Thoracic aorta (tissue), 2 donors: ENCODE measurements at places on chromosomes 12 and 14. TPM values are rescaled to one million over a fixed set of nuclear protein-coding genes. Genes with fewer than 3 reads are reported as not detected.

Gene DICER1
- 56.3 TPM for total RNA-seq

DNA sequence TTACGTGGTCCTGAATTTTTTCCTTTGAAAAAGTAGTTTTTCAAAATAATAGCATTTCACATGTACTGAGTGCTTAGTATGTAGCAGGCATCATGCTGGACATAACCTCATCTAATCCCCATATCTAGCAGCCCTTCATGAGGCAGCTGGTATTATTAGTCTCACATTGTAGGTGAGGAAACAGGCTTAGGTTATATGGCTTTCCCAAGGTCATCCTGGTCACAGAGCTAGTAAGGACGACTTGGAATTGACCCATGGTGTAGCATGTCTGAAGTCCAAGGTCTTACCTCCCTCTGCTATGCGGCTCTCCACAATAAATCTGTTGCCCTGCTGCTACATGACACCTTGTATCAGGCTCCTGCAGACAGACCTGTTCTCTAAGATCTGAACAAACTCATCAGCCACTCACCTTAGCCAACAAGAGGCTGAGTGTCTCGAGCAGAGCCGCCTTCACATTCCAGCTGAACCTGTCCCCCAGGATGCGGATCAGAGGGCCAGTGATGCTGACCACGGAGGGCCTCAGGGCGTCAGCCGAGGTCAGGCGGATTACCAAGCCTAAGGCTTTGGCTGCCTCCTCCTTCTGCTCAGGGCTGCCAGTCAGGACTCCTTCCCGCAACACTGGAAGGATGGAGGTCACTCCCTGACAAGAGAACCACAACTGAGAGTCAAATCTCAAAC is 19.7 kb upstream of the RAB35 start:
- DNase-seq = no peak

DNA sequence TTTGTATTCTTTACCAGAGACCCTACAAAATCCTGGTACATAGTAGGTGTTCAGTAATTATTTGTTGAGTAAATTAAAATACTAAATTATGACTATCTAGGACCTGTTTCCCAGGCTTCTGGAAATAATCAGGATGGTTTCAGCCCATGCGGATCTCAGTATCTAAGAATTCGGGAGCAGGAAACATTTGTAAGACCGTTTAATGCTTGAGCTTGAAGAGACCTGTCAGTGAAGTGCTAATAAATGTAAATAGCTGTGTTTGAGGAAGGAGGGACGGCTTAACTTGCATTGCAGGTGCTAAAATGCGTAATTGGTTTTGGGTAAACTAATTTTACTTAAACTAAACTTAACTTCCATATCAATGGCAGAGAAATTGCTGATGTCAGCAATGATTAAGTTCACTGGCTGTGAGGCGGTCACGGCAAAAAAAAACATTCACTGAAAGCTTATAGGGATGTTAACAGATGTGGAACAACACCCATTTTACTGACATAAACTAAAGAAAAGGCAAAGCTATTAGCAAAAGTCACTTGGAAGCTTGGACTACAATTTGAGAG is 28.6 kb upstream of the AEBP2 start:
- no peak for DNase-seq

GRCh38 chr14:84646786-84647500 is 883.0 kb upstream of the FLRT2 start:
- no peak for DNase-seq

DNA sequence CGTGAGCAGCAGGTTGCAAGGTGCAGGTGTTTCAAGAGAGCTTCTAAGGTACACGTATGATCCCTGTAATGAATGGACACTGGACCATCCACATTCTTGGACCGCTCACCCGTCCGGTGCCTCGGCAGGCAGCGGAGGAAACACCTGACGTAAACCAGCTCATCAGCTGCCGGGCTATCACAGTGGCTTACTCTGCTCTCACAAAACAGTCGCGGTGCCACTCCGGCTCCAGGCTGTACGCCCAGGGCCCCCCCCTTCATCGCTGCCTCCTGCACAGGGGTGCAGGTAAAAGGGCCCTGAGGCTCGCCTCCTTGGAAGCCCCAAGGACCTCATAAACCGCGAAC is 436 bp downstream of the VPS33A start:
- DNase-seq = no peak

DNA sequence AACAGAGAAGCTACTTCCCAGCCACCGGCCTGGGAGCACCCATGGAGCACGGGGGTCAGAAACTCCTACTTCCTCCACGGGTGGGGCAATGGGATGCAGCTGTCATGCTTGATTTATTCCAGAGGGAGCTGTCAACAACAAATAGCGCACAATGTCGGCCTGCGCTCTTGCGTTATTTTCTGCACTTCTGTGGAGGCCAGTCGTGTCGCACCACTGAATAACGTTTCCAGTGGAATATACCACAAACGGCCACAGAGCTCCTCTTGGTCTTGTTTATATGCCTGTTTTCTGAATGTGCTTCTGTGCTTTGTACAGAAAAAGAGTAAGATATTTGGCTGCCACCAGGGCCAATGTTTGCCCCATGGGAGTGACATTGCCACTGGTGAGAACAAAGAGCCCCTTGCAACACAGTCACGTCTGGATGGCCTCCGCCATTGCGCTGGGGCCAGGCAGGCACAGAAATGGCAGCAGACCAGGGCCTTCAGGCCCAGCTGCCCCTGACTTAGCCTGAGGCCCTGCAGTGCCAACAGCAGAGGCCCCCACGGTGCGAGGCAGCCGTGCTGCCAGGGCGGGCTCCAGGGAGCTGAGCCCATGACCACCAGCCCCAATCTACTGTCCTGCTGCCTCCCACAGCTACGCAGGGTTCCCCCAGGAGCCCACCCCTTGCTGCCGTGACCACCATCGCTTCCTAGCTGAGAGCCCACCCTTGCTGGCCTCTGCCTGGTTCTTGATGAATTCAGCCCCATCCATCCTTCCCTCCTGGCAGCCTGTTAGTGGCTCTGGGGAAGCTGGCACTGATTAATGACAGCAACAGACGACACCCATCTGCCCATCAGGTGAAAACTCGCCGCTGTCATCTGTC is 28.9 kb upstream of the TMEM179 start:
- DNase-seq = no peak

DNA sequence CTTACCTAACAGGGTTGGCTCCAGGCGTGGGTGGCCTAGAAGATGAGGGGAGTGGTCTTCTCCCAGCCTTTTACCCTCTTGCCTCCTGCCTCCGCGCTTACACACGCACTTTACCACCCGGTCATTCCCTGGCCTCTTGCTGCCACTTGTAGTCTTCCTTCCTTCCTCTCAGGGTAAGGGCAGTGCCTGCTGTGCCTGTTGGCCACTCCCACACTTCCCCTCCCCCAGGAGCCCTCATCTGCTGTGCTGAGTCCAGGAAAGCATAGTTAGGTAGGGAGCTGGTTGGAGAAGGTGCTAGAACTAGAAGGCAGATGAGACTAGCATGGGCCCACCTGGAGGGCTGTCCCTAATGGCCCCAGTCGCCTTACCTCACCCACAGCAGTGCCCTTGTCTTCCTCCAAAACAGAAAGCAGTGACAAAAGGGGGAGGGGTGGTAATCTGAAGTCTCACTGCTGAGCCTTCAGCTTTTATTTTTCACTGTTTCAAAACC is 54.3 kb upstream of the SRSF5 start:
- DNase-seq = no peak

Gene TMTC1
- 160 TPM for total RNA-seq

Gene FLRT2
- total RNA-seq = 45.4 TPM

- DNase-seq = no peak
Measured at GRCh38 chr14:24847568-24848095, 202.3 kb downstream of the STXBP6 start.

DNA sequence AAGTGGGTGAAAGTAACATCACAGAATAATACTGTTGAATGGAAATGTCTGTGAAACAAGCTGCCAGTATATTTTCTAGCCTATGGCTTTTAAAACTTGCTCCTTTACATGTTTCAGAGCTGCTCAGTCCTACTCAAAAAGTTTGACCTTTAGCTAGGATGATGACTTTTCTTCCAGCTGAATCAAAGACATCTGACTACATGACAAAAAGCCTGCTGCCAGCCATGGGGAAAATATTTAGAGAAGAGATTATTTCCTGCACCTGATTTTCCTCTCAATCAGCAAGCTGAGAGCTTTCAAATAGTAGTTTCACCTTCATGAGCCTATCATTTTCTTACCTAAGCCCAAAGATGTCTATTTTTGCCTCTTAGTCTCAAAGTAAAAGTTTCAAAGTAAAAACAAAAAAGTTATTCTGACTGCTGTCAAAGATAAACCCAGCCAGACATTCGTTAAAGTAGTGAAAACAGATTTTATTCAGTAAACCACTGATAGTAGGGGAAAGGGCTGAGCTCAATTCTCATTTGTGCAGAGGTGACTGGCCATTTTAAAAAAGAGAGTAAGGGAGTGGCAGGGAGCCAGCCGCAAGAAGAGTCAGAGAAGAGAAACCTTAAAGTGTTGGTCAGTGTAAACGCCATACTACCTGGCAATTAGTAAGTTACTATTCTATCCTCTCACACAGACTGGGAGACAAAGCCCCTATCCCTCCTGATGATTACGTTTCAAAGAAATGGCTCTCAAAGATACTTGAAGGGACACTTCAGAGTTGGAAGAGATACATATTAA is 2.2 kb downstream of the ATP6V1D start:
- no peak for DNase-seq

DNA sequence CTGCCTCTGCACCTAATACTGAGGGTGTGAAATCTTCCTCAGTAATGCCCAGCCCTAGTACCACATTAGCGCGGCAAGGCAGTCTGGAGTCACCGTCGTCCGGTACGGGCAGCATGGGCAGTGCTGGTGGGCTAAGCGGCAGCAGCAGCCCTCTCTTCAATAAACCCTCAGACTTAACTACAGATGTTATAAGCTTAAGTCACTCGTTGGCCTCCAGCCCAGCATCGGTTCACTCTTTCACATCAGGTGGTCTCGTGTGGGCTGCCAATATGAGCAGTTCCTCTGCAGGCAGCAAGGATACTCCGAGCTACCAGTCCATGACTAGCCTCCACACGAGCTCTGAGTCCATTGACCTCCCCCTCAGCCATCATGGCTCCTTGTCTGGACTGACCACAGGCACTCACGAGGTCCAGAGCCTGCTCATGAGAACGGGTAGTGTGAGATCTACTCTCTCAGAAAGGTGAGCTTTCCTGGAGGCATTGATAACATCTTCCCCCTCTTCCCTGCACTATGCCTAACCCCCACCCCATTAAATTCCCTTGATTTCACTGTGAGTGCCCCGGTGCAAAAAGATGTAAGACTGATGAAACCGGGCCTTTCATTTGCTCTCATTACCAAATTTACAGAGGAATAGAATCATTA is 291.4 kb downstream of the NAV3 start:
- no peak for DNase-seq

Gene SMOC1
- 29.8 TPM for total RNA-seq

Gene RBP5
- total RNA-seq = not detected

Gene SPATA7
- 20.2 TPM for total RNA-seq

- no peak for DNase-seq
Measured at GRCh38 chr12:5499566-5500330, 67.8 kb downstream of the NTF3 start.

Gene ZBTB39
- 8.3 TPM for total RNA-seq

- no peak for DNase-seq
Measured at GRCh38 chr14:39423793-39424192, 8.4 kb downstream of the FBXO33 start.

DNA sequence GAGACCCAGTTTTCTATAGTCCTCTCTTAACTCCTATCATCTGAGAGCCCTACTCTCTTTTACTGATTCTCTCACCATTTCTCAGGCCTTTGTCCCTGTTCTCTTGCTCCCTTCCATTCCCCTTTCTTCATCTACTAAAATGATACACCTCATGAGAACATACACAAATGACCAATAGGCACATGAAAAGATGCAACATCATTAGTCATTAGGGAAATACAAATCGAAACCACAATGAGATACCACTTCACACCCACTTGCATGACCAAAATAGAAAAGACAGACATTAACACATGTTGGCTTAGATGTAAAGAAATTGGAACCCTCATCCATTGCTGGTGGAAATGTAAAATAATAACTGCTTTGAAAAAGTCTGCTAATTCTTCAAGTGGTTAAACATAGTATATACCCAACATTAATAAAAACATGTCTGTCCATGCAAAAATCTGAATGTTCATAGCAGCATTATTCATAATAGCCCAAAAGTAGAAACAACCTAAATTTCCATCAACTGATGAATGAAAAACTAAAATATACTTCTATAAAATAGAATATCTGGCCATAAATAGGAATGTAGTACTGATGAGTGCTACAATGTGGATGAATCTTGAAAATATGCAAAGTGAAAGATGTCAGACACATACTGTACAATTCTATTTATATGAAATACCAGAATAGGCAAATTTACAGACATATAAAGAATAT is 66.0 kb downstream of the DENND5B start:
- no peak for DNase-seq

DNA sequence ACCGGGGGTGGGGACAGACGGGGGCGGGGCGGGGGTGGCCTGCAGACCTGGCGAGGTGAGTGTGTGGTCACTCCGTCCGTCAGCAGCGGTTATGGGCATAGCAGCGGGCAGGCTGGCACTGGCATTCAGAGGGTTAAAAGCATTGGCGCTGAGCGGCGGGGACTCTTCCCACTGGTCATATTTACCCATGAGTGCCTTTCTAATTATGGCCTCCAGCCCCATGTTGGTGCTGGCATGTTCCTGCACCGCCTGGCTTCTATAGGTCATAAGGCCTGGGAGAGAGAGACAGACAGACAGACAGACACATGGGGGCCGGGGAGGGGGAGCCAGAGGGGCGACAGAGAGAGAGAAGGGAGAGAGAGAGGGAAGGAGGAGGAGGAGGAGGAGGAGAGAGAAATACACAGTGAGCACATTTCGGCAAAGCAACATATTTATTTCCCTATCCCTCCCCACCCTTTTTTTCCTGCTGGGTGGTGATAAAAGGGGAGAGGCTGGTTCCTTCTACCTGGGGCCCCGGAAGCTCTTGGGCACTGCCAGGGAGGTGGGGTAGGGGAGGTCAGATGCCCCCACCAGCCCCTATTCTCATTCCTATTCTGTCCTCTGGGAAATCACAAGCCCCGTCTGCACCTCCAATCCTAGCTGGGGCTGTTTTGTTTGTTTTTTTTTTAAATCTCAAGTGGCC is 32.6 kb downstream of the RFLNA start:
- no peak for DNase-seq

DNA sequence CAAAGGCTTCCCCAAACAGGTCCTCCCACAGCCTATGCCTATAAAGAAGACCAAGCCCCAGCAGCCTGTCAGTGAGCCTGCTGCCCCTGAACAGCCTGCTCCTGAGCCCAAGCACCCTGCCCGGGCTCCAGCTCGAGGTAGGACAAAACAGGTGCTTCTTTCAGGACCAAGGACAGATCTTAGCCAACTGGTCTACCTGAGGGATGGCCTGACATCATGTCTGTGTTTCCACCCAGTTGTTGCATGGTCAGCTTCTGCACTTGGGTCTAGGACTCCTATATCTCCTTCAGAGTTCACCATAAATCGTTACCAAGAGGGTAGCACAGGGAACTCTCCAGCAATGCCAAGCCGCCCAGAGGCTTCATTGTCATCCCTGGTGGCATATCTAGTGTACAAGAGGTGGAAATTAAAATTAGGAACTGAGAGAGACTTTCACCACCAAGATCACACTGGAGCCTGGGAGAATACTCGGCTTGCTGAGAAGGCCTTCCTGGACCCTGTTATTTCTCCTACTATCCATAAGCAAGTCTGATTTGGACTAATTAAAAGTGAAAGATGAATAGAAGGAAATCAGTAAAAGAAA is 38.2 kb upstream of the OAS1 start:
- DNase-seq = no peak
